ENCODE measurements at places on chromosomes 1 and 21. TPM values are rescaled to one million over a fixed set of nuclear protein-coding genes. Genes with fewer than 3 reads are reported as not detected.

GRCh38 chr1:98763488-98764150 lies 102.1 kb downstream of the SNX7 start:
- DNase-seq = no peak

GRCh38 chr1:113106910-113107309 lies 33.9 kb downstream of the LRIG2 start:
- DNase-seq = no peak

GRCh38 chr21:41965461-41966013 lies 11.7 kb upstream of the C2CD2 start:
- DNase-seq = no peak

DNA sequence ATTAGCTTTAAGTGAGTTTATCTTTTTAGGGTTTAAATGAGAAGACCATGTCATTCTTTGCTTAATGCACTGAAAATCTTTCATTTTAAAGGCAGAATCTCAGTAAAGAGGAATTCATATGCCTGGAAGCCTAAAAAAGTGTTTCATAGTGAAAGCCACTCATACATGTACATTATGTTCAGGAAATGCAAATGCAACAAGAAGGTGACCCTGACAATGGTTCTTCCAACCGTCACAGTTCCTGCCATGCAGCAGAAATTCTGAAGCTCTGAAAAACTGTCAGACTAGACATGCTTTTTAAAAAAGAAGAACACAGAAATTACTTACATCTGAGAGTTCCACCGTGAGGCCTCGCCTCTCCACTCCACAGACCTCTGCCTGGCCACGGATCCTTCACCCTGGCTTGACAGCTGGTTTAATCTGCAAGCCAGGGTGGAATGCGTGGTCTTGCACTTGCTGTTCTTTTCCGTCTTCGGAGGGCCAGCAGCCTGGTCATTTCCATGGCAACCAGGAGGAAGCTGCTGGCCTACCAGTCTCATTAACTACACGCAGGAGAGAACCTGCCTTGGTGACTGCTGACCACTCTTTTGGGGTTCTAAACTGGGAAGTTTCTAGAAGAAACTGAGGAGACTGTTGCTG lies 41.8 kb upstream of the PAXBP1 start:
- DNase-seq = no peak

- DNase-seq = no peak
These were observed 3.9 kb upstream of the LEFTY2 start for GRCh38 chr1:225944951-225945350.

GRCh38 chr1:230518511-230518910 lies 92.4 kb upstream of the PGBD5 start:
- DNase-seq = no peak

GRCh38 chr1:236759252-236759859 lies 35.7 kb upstream of the MTR start:
- DNase-seq = no peak

DNA sequence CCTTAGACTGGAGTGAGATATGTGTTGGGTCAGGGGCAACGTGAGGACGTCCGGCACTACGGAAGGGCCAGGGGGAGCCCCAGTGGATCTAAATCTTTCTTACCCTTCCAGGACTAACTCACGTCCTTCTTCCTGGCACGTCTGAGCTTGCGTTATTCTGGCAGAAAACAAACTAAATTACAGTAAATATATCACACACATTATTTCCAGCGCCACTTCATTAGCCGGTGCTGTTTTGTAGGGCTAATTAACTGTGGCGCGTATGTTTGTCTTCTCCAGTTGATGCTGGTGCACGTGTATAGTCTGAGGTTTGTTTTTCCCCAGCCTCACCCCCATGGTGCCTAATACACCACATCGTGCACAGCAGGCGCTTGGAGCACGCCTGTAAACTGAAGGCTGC lies 59.2 kb downstream of the TLR5 start:
- no peak for DNase-seq

GRCh38 chr21:26717146-26717739 lies 128.0 kb downstream of the ADAMTS1 start:
- no peak for DNase-seq

- DNase-seq = no peak
These were observed 388.8 kb downstream of the NTNG1 start for GRCh38 chr1:107529511-107530149.

DNA sequence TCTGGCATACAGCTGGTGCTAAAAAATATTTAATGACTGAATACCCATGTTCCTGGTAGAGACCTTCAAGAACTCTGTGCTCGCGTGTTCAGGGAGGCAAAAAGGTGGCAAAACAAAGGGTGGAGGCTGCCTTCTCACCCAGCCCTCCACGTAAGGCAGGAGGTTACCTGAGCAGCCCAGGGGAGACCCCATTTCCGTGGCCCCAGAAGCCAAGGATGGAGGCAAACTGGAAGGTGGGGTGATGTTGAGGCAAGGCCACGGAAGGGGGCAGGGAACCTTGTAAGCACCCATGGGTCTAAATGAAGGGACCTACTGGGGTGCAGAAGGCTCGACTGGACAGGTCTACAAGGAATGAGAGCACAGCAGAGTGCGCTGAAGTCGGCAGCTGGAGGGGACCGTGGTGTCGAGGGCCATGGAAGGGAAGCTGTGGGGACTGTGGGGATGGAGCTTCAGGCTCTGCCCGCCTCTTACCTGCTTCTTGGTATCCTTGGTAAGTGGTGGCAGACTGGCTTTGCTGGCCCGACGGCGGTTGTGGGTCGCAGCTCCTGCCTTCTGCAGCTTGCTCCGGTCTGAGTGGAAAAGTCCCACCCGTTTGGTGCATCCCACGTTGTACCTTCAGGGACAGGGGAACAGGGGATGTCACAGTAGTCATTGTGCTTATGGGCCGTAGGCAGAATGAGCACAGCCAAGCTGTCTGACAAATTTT lies 8.9 kb upstream of the A3GALT2 start:
- DNase-seq = peak; percentile 52

- no peak for DNase-seq
These were observed 299.9 kb upstream of the PLXNA2 start for GRCh38 chr1:208544053-208544452.

DNA sequence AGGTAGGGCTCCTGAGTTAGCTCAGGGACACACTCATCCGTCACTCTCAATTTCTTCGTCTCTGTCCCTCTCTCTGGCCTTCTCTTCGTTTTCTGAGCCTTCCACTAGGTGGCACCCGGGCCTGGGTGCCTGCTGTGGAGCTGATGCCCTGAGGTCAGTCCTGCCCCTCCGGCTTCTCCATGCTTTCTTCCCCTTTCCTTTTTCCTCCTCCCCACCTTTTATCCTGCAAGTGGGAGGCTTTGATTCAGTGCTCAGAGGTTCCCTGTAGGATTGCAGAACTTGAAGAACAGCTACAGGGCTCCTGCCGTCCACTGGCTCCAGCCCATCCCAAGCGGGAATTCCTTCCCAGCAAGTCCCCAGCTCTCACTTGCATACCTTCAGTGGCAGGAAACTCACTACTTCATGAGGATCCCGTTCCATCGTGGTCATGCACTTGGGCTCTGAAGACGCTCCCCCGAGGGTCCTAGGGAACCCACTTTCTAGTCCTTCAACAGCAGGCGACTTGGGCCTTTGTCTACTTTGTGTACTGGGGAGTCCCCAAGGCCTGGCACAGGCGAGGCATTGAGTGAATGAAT lies 45.6 kb downstream of the SRRM1 start:
- DNase-seq = peak; percentile 86

DNA sequence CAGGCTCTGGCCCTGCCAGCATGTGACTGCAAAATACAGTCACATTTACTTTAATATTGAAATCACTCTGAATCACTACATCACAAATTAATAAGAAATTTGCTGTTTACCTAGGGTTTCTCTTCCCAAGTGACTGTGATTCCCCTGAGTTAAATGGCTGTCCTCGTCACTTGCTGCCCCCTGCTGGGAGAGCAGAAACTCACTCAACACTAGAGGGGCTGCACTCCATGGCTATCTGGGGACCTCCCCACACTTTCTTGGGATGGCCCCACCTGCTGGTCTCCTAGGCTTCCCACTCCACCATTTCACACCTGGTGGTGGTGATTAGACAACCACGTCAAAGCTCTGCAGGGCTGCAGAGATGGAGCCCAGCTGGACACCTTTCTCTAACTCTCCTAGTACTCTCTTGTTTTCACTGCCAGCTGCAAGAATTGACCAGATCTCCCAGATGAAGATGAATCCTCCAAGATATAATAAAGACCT lies 63.4 kb downstream of the CD2 start:
- no peak for DNase-seq

DNA sequence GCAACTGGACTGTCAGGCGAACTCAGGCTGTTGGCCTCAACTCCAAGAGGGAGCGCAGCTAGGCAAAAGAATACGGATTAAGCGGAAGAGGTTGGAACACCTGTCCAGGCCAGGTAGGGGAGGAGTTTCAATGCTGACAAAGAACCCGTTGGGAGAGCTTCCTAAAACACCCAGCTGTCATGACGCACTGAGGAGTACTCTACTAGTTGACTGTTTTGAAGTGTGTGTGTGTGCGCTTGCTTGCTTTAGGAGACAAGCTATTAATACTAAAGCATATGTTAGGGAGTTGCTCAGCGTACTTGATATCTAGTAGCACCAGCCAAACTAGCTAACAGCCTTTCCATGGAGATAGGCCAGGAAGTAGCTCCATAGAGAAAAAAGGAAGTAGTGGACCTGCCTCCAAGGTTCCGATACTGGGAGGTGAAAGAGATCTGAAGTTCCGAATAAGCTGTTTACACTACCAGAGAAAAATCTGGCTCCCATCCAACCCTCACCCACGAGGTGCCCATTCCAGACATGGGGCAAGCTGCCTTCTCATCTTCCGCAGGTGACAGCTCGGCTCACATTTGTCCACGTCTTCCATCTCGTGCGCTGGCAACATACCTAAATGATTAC lies 974 bp upstream of the FNBP1L start:
- no peak for DNase-seq

GRCh38 chr21:31338908-31339368 lies 5.1 kb downstream of the TIAM1 start:
- DNase-seq = no peak

GRCh38 chr21:31558189-31558961 lies 101.1 kb upstream of the SOD1 start:
- DNase-seq = no peak

- no peak for DNase-seq
These were observed 236.8 kb upstream of the FMN2 start for GRCh38 chr1:239854922-239855321.

- DNase-seq = no peak
These were observed 91.7 kb upstream of the EDN2 start for GRCh38 chr1:41576206-41576605.

GRCh38 chr1:89538361-89538760 lies 13.7 kb downstream of the LRRC8B start:
- no peak for DNase-seq

DNA sequence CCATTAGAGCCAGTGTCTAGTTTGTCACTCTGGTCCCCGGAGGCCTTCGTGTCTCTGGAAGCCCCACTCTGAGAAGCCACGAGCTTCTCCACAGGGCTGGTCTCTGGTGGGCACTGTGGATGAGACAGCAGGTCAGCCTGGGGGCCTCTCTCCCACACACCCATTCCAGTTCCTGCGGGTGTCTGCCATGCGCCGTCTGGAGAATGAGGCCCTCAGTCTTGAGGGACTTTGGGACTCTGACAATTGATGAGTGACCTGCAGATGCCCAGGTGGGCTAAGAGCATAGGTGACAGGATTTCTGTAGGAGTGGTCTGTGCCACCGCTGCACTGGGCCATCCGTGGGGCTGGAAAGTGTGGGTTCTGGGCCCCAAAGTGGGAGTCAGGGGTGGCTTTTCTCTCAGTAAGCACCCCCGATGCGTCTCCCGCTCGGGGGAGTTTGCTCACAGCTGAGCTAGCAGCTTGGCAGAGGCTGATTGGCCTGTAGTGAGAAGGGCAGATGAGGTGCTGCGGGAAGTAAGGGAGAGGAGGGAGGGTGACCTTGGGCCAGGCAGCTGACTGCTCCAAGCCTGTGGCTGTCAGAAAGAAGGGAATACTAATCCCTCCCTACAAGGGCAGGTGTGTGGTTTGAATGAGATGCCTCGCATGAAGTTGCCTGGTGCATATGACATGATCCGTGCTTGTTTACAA lies 26.4 kb downstream of the LHX4 start:
- DNase-seq = no peak

The SERTAD4 gene
- 9.5 TPM for total RNA-seq

The PPIAL4G gene
- not detected for total RNA-seq

The TSPEAR gene
- total RNA-seq = not detected

The STYXL2 gene
- total RNA-seq = 0.22 TPM

The DIO1 gene
- not detected for total RNA-seq

The ADCY10 gene
- 0.67 TPM for total RNA-seq

The COL6A1 gene
- 247 TPM for total RNA-seq

The DYNLT5 gene
- total RNA-seq = 9.0 TPM

The FMO4 gene
- total RNA-seq = 4.9 TPM

The PDC gene
- total RNA-seq = not detected
